Stimulated activated CD4-positive, alpha-beta T cell treated with anti-CD3 and anti-CD28 coated beads, Interleukin-2, amount 100 ng/mL, for 4 hours (primary cell): ENCODE measurements at places on chromosomes 5 and 9.

GRCh38 chr9:116800885-116801284 is 113.8 kb downstream of the TRIM32 start:
- DNase-seq, result no peak

DNA sequence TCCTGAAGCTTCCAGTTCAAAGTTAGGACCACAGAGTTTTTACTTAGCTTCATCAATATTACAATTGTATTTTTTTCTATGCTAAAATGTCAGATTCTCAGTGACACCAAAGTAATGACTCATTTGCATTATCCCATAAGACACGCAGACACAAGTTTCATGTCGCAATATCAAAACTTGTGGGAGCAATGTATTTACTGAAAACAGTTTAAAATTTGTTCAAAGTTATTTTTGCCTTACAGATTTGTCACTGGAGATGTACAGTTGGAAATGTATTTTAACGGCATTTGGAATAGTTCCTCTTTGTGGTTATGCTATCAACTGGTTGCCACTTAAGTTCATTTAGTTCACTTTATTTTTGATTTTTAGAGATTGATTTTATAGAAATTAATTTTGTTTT is 36.2 kb upstream of the DAP start:
- no peak for DNase-seq

DNA sequence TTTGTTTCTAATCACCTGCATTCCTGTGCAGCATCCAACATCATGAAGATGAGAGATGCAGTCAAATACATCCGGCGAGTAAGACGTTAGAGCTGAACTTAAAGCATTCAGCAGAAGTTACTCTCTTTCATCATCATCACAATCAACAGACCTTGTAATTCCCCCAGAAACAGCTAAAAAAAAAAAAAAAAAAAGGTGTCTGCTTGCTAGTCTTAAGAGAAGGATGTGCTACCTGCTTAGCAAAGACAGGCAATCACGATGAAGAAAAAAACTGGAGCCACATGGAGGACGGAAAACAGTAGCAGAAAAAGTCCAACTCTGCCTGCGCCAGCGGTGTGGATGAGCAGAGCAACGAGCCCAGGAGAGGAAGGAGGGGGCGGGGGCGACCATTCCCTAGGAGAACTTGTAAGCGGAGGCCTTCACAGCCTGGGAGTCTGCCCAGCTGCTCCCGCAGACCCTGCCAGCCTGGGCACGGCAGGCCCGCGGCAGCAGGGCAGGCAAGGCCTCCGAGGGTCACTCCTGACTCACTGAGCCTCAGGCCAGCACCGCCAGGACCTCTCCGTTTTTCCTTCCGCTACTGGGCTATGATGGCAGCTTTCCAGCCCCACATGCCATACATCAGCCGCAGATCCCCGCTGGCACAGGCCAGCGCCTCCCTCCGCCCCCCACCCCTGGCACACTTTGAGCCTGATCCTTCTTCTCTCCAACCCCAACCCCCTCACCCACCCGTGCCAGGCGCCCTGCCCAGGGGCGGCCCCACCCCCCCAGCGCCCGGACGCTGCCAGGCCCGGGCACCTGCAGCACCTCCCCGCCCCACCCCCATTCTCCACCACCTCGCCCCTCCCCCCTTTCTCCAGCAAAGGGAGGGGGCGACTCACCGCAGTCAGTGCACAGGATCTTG is 1.4 kb downstream of the NRG2 start:
- no peak for DNase-seq

DNA sequence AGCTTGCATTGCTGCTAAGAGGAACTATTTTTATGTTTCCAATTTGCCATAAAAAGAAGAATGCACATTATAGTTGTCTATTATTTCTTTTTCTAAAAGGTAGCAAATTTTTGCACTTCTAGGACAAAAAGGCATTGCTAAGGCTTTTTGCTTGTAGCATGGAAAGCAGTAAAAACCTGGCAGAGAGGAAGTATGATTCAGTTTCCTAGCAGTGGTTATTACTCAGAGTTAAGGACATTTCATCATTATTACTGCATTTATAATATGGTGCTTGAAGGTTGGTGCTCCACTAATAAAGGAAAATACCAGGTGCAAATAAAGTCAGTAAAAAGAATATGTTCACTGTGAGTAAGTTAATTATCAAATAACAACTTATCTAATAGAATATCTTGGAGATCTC is 179.8 kb upstream of the PLPPR1 start:
- no peak for DNase-seq

DNA sequence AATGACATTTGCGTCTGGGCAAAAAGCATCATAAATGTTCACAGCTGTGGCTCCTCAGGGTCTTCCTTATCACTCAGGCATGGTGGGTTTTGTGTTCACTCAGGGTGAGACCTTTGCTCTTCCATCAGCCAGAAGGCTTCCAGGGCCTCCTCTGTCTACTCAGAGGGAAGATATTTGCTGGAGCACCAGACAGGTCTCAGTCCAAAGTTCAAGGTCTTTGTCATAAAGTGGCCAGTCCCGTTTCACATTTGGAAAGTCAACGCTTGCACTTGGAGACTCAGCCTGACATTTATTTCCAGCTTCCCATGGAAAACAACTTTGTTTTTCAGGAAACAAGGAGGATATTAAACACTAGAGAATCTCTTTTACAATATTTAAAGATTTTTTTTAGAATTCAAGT is 12.2 kb upstream of the CARTPT start:
- DNase-seq, result no peak

- no peak for DNase-seq
These were observed 115.4 kb downstream of the ZNF608 start for GRCh38 chr5:124630767-124631704.

GRCh38 chr9:134059661-134060395 is 8.0 kb downstream of the BRD3 start:
- no peak for DNase-seq

DNA sequence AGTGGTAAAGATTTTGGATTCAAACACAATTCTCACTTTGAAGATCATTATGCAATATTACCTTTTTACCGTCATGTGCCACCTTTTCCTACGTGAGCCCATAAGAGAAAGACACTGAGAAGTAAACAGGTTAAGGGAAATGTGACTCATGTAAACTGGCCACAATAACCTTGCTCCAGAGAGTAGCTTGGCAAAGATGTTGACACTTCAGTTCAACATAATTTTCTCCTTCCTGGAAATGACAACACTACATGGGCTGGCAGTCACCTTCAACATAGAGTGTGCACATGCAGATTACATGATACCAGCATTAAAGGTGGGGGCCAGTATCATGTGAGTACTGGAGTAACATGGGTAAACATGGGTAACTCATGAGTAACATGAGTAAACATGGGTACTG is 141.9 kb downstream of the CDK5RAP2 start:
- DNase-seq, result no peak

GRCh38 chr9:27487128-27487640 is 36.9 kb upstream of the IFNK start:
- DNase-seq, result no peak

GRCh38 chr5:131855452-131855851 is 58.6 kb upstream of the FNIP1 start:
- no peak for DNase-seq

DNA sequence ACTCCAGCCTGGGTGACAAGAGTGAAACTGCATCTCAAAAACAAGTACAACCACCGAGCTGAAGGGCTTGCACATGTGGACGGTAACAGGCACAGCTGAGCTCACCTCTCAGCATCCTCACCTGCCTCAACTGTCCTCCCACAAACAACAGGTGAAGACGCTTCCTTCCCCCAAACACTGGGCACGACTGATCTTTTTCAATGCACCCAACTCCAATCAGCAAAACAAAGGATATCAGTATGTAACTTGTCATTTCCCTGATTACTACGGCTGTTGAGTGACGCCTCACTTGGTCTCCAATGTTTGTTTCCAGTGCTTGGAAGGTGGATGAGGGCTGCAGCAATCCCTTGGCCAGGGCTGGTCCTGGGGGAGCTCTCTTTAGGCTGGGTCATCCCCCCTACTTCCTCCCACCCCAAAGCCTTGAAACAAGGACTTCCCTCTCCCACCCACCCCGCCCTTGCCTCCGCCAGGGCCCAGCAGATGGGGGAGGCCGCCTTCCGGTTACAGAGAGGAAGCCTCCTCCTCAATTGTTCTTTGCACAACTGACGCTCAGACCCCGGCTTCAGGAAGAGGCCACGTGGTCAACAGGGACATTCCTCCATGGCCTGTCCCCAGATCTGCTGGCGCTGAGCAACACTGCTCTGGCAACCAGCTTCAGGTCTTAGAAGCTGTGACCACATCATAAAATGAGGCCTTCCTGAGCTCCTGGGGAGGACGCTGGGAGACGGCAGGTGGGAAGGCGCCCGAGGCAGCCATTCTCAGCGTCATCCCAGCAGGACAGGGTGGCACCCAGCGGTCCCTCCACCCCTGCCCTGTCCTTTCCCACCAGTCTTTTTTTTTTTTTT is 5.9 kb downstream of the FAM78A start:
- no peak for DNase-seq

DNA sequence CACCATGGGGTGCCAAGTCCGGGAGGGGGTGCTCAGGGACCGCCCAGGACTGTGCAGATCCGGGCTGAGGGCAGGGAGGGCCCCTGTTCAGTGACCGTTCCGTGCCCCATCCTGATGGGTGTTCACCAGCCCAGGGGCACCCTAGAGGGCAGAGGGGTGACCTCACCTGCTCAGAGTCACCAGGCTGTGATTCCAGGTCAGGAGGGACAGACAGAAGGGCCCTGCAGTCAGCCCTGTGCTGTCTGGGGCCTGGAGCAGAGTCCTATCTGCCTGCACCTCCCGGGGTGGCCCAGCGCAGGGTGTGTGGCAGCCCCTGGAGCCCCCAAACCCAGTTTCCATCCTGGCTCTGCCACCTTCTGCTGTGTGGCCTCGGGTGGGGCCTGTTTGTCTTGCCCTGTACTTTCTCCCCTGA is 241.9 kb downstream of the PBX3 start:
- DNase-seq, result no peak

DNA sequence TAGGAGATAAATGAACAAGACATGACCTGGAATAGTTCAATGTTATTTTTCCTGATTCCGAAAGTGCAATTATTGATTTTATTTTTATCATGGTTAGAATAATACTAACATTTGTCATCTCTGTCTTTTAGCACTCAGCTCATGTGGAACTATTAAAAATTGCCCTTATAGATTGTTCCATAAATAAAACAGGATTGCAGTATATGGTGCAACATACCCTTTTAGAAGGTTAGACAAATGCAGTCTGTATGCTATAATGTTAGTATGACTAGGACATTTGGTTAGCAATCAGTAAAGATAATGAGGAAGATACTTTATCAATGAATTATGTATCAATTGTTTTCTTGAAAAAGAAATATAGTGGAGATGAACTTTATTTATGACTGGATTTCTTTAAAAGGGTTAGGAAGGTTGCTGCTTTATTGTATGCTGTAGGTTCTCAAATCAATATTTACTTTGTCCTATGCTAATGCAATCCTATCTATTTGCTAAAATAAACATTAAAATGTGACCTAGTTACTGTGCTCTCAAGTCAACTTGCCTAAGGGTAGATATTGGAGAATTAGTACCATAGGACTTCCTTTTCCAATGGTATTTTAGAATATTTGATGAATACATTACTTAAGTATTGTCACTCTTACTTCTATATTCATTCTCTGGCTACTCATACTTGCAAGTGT is 348.9 kb upstream of the ISL1 start:
- DNase-seq, result no peak

- DNase-seq, result no peak
These were observed 532.4 kb downstream of the ANXA1 start for GRCh38 chr9:73683862-73684591.

DNA sequence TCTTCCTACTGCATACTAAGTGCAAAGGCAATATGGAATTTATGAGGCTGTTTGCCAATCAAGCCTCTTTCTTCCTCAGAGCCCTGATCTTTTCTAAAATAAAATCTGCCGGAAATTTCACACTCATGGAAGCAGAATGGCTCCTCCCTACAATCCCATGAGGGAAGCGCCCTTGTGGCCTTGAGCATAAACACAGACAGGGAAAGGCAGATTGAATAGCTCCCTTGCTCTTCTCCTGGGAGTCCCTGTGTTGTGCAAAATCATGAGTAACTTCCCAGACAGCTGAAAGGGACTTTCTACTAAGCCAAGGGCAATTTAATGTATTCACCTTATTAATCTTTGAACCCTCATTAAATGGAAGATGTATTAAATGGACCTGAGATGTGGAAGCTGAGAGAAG is 226.1 kb upstream of the PIK3R1 start:
- DNase-seq, result no peak

DNA sequence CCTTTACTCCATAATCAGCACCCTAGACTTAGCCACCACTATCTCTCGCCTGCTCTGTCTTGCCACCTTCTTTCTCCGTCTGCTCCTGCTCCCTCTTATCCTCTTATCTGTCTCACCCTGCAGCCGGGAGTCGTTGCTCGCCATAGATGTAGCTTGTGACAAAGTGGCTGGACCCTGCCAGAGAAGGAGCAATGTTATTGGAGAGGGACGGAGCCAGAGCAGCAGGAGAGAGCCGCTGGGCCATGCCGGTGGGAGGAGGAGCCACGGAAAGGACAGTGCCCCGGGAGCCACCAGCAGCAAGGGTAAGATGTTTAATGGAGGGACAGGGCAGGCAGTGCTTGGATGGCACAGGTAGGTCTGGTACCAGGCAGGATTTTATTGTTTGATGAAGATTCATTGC is 137.3 kb downstream of the SEC61B start:
- no peak for DNase-seq

GRCh38 chr9:99021512-99021911 is 77.8 kb downstream of the COL15A1 start:
- no peak for DNase-seq

DNA sequence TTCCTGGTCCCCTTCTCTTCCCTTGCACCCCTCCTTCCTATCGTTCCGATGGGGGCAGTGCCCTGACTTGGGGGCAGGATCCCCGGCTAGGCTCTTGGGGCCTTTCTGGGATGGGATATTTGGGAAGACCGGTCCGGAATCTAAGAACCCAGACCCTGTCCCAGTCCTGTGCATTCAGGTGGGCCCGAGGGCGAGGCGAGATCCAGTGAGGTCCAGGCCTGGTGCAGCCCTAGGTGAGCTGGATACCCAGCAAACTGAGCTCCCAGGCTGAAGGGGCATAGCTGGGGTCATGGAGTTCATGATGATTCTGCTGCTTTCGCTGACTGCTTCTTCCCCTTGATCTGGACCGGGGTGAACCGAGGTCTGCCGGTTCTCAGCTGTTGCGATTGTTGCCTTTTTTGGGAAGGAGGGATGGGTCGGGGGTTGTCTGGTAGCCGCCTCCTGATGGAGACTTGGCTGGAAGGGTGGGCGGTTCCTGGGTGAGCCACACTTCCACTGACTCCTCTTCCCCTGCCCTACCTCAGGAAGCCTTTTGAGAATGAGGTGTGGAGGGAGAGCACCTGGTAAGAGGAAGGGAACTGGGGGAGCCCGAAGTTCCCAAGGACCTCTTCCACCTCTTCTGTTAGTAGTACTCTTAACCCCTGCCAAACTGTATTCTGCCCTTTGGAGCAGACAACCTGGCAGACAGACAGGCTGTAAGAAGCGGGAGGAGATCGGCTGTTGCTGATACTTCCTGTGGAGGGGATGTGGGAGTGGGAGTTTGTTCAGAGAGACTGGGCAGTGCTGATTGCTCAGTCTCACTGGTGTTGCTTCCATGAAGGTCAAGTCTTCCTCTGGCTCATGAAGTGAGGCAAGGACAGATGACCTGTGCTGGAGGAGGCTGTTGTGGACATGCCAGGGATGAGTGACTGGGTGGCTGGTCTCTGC is 1.0 kb downstream of the LRRC8A start:
- DNase-seq, result no peak
